NCI-H2081 treated with DMSO at 0.1 percent for 48 hours (cell line): ENCODE measurements at places on chromosomes 1 and 21.
A peak's percentile ranks its signal among the peaks of the same experiment; 100 is the strongest.

DNA sequence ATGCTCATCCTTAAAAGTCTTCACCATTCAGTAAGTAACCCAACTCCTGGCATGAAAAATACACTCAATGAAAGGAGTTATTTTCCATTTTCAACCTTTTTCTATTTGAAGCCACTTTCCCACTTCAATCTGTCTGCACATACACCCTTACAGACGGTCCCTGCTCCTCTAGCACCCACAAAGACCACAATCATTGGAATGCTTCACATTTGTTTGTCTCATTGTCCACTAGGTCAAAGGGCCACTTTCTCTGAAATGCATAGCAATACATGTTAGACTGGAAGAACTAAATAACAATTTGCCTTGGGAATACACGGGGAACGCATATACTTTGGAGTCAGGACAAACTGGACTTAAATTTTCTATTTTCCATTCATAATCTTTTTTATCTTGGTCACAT, 487.1 kb upstream of the C1orf87 start:
- no peak for DNase-seq

GRCh38 chr1:231817801-231818200, 191.2 kb downstream of the DISC1 start:
- DNase-seq: no peak

GRCh38 chr1:97095764-97096163, 374.2 kb downstream of the PTBP2 start:
- DNase-seq: no peak

DNA sequence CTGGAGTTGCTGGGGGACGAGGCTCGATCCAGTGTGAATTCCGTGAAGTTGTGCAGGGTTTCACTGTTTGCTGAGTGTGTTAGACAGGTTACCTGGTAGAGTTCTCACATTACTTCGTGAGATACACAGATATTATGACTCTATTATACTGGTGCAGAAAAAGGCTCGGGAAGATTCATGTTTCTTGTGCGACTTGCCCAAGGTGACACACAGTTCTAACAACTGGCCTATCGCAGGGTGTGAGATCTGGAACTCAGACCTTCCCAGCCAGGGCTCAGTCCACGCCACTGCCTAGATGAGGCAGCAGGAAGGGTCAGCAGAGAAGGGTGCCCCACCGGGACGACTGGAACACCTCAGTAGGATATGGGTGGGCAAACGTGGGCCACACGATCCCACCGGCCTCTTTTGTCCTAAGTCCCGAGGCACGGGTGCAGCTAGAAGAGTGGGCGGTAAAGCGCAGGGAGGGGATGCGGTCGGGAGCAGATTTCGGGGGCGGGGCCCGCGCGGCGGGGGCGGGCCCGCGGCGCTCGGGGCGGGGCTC, 296 bp upstream of the RNPEP start:
- no peak for DNase-seq

- no peak for DNase-seq
Measured at GRCh38 chr1:53672243-53672642, 66.7 kb downstream of the GLIS1 start.

DNA sequence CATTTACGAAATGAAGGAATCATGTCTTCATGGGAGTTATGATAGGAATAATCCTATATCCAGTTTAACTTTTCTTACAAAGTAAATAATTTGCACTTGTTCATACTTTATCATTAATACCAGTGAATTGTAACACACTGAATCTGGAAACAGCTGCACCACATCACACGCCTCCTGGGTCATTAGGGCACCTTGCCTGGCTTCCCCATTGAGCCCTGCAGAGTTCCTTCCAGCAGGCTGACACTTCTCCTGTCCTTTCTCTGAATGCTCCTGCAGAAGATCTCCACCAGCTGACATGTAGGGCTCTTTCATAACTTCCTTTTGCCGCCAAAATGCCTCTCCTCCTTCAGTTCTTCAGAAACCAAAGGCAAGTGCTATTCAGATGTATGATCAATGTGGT, 201.1 kb downstream of the DAB1 start:
- DNase-seq: no peak

GRCh38 chr1:185412385-185413087, 95.5 kb upstream of the IVNS1ABP start:
- no peak for DNase-seq

GRCh38 chr1:179187043-179187442, 42.4 kb downstream of the ABL2 start:
- DNase-seq: no peak

GRCh38 chr1:96746440-96747420, 25.1 kb downstream of the PTBP2 start:
- DNase-seq: no peak

GRCh38 chr1:116360429-116361173, 12.4 kb upstream of the ATP1A1 start:
- DNase-seq: no peak

DNA sequence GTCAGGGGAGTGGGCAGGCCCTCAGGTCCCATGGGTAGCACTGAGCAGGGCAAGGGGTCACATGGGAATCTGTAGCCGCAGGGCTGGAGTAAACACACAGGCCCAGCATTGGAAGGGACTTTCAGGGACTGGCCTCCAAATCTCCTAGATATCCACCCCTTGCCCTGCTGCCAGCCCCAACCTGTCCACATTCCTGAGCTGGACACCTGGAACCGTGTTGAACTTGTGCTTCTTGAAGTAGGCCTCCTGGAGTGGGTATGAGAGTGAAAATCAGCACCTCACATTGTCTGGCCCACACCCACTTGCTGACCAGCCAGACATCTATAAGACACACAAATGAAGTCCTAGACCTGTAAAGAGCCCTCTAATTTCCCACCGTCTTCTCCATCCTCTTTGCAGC, 7.7 kb downstream of the POMGNT1 start:
- DNase-seq: no peak

DNA sequence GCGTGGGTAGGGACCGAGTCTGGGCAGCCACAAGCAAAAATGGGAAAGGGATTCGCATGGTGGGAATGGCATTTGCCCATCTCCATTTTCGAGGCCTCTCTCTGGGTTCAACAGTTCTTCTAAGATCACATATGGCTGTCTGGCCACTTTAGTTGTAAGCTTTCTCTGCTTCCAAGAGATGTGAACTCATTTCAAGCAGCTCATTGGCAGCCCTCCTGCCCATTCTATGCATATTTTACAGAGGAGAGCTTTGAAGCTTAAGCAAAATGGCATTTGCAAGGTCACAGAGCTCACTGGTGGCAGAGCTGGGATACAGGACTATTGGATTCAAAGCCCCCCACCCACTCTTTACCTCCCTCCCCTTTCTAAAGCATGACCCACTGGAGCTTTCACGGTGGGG, 93.7 kb downstream of the HHIPL2 start:
- DNase-seq: no peak

GRCh38 chr21:26795866-26796329, 49.3 kb downstream of the ADAMTS1 start:
- DNase-seq: no peak

- no peak for DNase-seq
Measured at GRCh38 chr1:180301135-180301742, 71.2 kb downstream of the LHX4 start.

DNA sequence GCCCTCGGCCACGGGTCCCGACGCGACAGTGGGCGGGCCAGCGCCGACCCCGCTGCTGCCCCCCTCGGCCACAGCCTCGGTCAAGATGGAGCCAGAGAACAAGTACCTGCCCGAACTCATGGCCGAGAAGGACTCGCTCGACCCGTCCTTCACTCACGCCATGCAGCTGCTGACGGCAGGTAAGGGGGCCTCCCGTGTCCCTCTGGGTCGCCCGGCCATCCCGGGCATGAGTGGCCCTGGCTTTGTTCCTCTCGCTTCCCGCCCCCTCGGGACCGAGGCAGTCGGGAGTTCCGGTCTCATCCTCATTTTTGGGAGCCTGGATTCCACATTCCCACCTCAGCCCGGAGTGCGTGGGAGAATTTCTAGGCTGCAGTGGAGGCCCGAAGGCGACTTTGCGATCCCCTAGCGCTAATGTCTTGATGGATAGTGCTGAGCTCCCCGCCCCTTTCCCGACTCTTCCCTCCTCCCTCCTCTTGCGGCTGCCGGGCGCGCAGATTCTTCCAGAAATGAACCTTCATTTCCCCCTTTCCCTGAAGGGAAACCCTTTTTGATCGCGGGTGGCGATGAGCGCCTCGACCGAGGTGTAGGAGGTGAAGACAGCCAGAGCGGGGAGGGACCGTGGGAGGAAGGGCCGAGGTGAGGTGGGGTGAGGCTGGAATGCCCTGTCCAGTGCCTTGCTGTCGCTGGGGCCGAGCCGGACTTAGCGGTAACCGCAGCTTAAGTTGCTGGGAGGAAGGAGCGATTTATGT, 705 bp downstream of the KHDRBS1 start:
- DNase-seq: no peak

DNA sequence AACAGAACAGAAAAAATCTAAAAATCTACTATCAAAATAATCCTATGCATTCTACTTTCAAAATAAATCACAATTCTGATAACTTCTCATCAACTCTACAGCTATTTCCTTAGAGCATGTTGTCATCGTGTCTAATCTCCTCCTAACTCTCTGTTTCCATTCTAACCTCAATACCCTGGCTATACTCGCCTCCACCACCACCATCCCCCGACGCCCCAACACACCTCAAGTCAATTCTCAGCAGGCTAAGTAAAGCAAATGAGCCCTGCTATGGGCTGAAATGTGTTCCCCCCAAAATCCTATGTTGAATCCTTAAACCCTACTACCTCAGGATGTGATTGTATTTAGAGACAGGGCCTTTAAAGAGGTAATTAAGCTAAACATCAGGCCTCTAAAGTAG, 34.6 kb downstream of the NRDC start:
- no peak for DNase-seq

DNA sequence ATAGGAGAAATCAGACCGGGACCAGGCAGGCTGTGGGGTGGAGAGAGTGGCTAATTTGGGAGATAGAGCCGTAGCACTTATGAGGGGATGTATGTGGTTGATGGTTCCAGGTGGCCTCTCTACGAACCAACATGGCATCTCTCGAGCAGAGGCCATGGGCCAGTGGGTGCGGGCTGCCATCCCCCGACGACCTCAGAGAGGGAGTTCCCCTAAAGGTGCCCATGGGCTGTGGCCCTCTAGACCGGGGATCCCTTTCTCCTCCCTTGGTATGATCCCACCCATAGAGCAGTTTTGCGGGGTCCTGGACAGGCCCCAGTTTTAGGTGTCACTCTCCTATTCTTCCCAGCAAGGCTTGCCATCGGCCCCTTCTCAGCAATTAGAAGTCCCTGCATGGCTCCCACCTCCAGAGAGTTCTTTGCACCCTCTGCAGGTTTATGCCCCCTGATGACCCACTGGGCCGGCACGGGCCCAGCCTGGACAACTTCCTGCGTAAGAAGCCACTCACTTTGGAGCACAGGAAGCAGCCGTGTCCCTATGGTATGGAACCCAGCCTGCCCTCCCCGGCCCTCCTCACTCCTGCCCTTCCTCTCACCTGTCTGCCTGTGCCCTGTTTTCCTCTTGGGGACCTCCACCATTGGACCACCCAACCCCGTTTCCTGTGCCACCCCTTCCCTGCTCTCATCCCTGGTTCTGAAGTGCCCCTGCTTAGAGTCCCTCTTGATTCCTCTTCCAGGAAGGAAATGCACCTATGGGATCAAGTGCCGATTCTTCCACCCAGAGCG, 7.8 kb downstream of the ZC3H12A start:
- DNase-seq: no peak

GRCh38 chr1:45348966-45349677, 8.9 kb upstream of the MUTYH start:
- DNase-seq: no peak

GRCh38 chr1:119808491-119808890, 2.8 kb downstream of the REG4 start:
- no peak for DNase-seq

- DNase-seq: no peak
Measured at GRCh38 chr21:33021150-33021549, 4.6 kb upstream of the OLIG2 start.

DNA sequence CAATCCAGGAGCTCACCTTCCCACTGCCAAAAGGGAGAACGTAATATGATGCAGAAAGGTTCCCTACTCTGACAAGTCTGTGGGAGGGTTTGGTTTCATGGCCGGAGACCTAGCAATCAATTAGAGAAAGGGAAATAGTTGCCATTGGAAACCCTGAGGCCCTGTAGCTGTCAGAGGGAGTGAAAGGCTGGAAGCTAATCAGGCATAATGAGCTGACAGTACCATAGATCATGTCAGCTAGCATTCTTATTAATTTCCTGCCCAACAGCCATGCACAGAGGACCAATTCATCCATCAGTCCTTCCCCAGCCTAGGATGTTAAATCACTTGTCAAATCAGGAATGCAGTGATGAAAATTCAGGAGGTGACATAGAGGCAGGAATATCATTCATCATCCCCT, 527.3 kb downstream of the PLPP3 start:
- DNase-seq: no peak

DNA sequence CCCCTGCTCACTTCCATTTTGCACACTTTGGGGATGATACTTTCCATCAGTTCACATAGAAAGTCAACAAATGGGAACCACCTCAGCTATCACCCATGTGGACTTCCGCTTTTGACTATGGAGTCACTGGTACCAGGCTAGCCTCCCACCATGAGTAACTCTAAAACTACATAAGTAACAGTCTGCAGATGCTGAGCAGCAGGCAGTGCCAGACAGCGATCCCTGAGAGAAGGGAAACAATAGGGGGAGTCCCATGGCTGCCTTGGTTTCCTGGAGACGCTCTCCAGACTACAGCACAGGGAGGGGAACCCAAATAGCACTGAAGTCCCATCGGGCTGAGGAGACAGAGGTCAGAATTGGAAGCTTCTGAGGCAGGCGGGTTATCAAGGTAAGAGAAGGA, 2.8 kb upstream of the TFF2 start:
- DNase-seq: no peak

DNA sequence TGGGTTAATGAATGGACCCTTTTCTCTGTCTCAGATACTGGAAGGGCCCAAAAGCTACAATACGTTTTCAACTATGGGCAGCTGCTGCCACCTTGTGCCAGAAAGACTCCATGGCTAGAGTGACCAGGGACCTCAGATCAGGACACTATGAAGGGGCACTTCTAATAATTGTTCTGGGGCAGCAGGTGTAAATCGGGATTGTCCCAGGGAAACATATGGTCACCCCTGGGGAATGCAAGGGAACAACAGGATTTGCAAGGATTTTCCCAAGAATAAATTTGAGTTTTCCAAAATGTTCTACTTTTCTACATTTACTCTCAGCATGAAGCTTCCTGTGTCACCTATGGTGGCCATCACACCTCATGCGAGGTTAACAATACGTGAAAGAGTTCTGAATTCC, 12.0 kb upstream of the FCAMR start:
- DNase-seq: no peak

- DNase-seq: peak; percentile 14
Measured at GRCh38 chr1:22776035-22776613, 65.5 kb downstream of the EPHB2 start.

DNA sequence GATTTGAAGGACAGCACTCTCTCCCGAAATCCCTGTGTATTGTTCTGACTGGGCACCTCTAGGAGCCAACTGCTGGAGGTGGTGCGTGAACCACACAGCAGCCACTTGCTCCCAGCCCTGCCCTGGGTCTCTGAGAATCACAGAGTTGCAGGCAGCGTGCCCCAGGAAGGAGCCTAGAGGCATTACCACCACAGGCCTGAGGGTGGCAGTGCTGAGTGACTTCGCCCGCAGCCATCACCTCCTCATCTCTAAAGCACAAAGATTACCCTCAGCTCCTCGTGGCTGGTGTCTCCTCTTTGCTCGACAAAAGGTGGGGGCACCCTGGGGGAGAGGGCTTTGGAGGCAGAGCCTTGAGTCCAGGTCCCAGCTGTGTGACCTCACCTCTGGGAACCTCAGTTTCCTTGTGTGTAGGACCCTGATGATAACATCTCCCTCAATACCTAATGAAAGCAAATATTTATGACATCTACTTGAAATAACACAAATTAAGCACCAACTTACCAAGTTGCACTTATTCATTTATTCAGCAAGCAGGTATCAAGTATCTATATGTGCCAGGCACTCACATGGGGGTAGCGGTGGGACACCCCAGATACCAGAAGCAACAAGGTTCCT, 86.3 kb downstream of the VWA5B1 start:
- no peak for DNase-seq
